Lung microvascular endothelial cell (primary cell): ENCODE measurements at places on chromosomes 4 and X. TPM values are rescaled to one million over a fixed set of nuclear protein-coding genes. Genes with fewer than 3 reads are reported as not detected.

- peak; percentile 33 for DNase-seq
Observed at GRCh38 chr4:4386736-4387392, at the start of gene NSG1. Gene NSG1 (plus strand): TSS chr4:4387102. CDS start chr4:4387630, 528 bp downstream.

The AKAP14 gene
- not detected in 2 replicates for total RNA-seq

- no peak for DNase-seq
Observed at GRCh38 chr4:70940134-70940533, 38.0 kb downstream of the MOB1B start.

The ALG13 gene
- 32.9 and 42.3 TPM in 2 replicates for total RNA-seq

DNA sequence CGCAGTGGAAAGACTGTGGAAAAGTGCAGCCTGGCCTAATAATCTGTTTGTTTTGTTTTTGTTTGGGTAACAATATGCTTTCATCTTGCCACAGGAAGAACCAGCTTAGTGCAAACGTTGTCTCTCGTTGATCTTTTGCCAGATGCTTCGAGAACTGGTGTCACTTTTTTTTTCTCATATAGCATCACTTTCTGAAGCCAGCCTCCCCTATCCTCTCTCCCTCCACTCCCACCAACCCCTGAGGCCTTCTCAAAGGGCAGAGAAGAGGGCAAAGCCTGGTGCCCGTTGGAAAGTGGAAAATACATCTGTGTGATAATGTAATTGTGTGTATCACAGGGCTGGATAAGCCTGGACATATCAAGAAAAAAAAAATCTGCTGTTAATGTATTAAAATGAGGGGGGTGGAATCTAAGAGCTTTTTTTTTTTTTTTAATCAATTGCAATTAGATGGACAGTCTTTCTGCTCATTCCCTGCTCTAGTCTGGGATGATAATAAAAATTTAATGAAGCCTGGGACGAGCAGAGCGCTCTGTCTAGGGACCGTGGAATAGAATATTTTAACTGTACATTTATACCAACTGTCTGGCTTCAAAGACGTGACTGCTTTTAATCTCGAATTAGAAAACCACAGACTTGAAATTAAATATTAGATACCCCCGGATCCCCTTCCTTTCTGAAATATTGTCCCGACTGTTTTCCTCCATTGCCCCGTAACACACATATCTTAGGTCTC lies 8.1 kb downstream of the POU4F2 start:
- no peak for DNase-seq

DNA sequence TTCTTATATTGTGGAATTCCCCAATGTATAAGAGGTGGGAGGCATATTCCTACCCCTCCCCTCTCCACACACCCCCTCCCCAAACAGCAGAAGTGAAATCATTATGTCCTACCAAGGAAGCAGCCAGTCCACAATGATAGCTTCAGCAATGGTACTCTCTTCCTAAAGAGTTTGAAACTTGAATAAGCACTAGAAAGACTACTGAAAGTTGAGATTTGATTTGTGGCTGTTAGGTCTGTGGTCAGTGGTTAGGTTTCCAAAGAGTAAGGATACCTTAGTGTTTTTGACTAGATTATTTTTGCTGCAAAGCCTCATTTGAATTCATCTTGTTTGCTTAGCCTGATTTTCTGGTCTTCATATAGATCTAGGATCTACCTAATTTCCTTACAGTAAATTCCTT lies 242.2 kb downstream of the DKK2 start:
- no peak for DNase-seq

The WDR17 gene
- under 0.01 and 0.22 TPM in 2 replicates for total RNA-seq

DNA sequence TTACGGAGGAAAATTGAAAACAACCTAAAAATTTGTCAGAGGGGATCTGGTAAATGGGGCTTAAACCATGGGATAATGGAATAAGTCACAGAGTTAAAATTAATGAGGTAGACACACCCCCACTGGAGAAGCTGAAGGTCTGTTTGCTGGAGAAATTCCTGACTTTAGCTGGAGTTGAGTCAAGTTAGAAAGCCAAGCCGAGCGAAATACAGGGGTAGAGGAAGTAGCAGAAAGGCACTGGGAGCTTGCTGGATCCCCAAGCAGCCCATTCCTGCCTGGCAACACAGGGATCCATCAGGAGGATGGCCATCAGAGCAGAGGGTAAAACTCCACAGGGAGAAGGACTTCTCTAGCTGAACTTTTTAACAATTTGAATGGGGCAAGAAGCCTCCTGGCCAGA lies 163.8 kb downstream of the ATRX start:
- peak; percentile 1 for DNase-seq

The EVC2 gene
- total RNA-seq: 6.3 and 10.1 TPM in 2 replicates

DNA sequence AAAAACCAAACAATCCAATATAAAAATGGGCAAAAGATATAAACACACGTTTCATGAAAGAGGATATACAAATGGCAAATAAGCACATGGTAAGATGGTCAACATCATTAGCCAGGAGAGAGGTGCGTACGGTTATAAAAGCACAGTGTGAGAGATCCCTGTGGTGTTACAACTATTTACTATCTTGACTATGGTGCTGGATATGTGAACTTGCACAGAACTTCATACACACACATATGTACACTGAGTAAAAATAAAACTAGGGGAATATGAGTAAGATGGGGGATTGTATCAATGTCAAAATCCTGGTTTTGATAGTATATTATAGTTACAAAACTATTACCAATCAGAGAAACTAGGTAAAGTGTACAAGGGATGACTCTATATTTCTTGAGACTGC lies 8.4 kb downstream of the FBXO8 start:
- DNase-seq: no peak

DNA sequence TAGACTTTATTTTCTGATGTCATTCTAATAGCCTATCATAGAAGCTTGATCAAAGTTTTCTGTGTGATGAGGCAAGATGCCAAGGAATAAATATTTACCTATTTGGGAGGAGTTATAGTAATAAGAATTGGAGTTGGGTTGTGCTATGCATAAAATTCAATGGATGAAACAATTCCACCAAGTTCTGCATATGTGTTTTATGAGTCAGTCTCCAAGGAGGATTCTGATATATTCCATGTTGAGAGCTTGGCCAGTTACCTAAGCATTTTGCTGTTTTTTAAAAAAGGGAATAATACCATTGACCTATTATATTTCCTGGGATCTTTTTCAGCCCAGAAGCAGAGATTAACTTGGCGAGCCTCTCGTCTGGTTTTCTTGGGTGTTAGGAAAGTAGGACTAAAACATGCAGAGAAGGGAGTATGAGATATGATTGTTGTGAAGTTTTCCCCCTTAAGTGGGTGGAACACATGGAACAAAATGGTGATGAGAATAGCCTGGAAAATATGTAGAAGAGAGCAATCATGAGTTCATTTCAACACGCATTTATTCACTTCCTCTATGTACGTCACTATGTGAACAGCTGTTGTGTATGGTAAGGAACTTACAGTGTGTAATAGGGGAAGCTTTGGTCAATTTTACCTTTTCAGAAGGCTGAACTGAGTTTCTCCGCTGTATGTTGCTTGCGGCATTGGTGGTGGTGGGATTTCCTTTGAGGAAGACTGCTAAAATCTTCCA lies 39.2 kb downstream of the POLA1 start:
- no peak for DNase-seq

The HAND2 gene
- total RNA-seq: not detected in 2 replicates

The GAGE2A gene
- not detected in 2 replicates for total RNA-seq

- DNase-seq: no peak
Observed at GRCh38 chr4:13097971-13098370, 386.2 kb downstream of the RAB28 start.

GRCh38 chr4:10643600-10644425 lies 40.8 kb downstream of the CLNK start:
- DNase-seq: peak; percentile 10

The TRIM75 gene
- total RNA-seq: not detected in 2 replicates

DNA sequence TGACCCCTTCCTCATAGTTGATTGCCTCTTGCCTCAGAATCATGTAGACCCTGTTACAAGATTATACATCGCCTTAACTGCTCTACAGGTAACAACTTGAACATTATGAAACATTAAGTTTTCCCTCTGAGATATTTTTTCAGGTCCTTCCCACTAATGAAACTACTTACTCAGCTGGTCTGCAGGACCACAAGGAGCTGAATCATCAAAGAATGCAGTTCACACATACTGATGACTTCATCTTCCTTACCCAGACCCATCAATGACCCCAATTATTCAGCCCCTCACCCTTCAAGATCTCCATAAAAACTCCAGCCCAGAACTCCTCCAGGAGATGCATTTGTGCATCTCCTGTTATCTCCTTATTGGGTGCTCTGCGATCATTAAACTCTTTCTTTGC lies 720.9 kb downstream of the RAPGEF2 start:
- no peak for DNase-seq

- DNase-seq: peak; percentile 82
Observed at GRCh38 chr4:51843309-51844152, 578 bp downstream of the DCUN1D4 start.

The VGLL1 gene
- total RNA-seq: not detected in 2 replicates

- no peak for DNase-seq
Observed at GRCh38 chrX:12263211-12263610, 124.9 kb downstream of the FRMPD4 start.

DNA sequence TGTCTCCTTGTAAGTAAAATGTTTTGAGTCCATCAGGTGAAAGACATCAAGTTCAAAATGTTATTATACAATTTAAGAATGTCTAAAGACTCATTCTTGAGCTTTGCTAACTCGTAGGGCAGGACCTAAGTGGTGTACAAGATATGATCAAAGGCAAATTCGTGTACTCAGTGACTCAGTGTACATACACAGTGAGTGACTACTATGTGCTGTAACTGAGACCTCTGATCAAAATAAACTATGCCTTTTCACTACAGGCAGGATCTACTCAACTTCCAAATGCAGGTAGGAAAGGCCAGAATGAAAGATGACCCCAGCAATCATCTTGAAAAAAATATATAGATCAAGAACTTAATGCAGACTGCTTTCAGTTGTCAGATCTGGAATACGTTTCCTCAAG lies 49.9 kb downstream of the ADGRG2 start:
- no peak for DNase-seq

DNA sequence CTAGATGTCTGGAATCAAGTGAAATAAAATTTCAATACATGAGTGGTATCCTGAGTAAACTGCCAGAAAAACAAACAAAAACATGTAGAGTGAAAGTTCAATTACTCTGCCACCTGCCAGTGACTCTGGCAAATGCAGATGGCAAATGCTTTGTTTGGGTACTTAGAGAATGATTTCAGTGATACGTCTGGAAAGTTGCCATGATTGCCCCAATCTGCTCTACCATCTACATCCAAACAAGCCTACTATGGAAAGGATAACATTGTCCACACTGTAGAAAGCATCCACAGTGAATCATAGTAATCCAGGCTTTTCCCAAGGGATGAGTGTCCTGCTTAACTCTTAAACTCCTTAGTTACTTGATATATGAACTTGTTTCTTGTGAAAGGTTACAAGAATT lies 3.4 kb downstream of the SPATA4 start:
- no peak for DNase-seq

DNA sequence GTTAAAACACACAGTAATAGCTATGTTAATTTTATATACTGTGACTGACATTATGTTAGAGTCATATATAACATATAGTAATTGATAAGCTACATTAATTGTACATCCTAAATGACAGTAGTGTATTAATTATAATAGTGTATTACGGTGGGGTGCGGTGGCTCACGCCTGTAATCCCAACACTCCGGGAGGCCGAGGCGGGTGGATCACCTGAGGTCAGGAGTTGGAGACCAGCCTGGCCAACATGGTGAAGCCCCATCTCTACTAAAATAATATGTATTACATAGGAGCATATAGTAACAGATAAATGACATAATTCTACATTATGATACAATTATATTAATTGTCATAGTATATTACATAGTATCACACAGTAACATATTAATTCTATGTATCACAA lies 12.2 kb downstream of the ASMTL start:
- no peak for DNase-seq

DNA sequence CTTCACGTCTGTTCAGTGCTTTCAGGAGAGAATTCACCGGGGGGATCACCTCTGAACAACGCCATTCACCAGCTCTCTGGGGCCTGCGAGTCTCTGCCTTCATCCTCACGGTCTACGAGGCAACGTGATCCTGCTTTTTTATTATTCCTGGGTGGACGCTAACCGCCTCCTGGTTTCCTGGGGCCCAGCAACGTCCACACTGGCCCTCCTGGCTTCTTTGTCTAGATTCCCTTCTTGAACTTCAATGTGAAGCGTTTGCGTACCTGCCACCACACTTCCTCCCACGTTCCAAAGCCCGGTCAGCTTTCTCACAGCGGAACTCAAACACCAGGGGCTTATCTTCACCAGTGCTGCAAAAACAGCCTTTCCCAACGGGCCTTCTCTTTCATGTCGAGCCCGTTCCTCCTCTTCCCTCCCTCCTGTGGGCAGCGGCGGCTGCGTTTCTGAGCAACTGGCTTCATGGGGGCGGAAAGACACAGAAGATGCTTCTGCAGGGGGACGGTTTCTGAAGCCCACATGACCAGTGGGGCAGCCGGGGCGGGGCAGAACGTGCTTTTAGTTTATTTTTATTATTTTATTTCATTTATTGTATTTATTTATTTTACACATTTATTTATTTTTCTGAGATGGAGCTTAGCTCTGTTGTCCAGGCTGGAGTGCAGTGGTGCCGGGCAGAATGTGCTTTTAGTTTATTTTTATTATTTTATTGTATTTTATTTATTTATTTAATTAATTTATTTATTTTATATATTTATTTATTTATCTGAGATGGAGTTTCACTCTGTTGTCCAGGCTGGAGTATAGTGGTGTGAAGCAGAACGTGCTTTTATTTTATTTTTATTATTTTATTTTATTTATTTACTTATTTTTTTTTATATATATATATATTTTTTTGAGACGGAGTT lies 64.6 kb downstream of the CRLF2 start:
- no peak for DNase-seq

DNA sequence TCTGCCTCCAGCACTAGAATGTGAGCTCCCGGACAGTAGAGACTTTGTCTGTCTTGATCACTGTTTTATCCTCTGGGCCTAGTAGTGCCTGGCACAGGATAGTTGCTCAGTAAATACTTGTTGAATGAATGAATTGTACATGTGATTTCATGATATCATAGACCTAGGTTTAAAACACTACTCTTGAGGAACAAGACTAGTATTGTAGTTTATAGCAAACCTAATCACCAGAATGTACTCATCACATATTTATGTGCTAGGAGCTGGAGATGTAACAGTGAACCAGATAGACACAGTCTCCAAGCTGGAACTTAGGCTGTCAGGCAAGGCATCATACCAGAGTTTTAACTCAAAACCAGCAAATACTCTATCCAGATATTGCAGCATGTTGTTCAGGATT lies 23.5 kb downstream of the GAB3 start:
- no peak for DNase-seq

GRCh38 chr4:173169178-173169427 lies 492 bp downstream of the GALNT7 start:
- no peak for DNase-seq
